ENCODE measurements at places on chromosomes 1 and 21.

DNA sequence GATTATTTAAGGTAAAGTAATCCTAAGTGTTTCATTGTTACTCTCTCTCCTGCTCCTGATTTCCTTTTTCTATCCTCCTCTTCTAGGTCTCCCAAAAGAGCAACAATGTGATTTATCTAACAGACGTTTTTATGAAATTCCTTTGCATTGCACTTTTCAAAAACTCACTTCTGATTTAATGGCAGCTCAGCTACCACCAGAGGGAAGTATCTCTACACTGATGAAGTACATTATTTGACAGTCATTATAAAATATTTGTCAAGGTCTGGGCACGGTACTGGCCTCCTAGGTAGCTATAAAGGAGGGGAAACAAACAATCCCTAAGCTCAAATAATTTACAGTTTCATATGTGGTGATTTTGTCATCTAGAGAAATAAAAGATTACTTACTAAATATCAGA is 15.6 kb downstream of the TMPRSS15 start:
- no peak for DNase-seq

GRCh38 chr1:210347112-210347511 is 18.4 kb downstream of the HHAT start:
- DNase-seq = no peak

DNA sequence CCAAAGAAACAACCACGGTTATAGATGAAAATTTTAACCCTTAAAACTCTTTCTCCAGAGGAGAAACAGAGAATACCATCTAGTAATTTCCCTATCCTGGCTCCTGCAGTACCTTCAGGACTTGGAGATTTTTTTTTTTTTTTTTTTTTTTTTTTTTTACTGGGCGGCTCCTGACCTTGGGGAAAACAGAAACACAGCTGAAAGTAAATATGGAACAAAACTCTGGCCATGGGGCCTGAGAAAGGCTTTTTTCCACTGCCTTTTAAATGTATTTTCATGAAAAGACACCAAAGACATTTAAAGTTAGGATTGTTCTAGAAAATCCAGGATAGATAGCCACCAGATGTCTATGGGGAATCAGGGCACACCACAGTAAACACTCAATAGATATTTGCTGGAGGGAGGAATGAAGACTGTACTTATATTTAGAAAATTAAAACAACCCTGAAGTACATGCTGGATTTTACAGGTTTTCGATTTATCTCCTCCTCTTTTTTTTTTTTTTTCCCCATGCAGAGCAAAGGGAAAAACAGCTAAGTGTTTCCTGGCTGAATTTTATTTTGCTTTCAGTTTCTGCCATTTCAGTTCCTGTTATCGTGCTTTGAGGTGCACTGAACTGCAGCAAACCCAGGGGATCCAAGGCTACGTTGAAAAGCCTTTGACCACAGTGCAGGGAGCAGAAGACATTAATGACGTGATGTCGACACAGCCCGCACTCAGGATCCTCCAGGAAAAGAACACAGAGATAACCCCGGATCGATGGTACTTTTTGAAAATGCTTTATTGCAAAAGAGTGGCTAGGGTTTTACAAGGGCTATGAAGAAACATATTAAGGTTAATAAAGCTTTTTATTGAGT is 35.7 kb upstream of the CNN3 start:
- peak; percentile 38 for DNase-seq

DNA sequence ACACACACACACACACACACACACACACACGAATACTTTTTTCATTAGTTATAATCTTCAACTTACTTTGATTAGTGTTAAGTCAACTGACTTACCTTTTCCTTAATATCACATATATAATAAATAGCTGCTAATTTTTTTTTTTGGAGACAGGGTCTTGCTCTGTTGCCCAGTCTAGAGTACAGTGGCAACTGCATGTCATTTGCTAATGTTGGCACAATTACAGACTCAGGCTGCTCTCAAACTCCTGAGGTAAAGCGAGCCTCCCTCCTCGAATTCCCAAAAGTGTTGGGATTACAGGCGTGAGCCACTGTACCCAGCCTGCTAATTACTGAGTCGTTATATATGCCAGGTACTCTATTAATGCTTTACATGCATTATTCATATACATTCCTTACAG is 20.8 kb upstream of the TAL1 start:
- DNase-seq = no peak

DNA sequence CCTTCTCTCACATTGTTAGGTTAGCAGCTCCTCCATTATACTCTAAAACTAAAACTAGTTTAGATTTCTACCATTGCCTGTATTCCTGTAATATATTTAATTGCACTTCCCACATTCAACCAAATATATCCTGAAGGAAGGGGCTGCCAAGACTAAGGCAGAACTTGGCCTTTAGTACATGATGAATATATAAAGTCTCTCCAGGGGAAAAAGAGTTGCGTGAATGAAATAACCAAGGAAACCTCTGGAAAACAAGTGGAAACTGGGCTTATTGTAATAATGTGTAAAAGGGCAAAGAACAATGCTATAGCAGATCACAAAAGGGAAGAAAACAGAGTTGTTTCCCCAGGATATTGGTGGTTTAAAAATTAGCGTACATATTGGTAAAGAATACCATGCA is 1012.5 kb upstream of the PRMT6 start:
- no peak for DNase-seq
